ENCODE measurements at places on chromosomes 12 and 14. TPM values are rescaled to one million over a fixed set of nuclear protein-coding genes. Genes with fewer than 3 reads are reported as not detected.

GRCh38 chr12:49260166-49260565 is 4.7 kb upstream of the TUBA1C start:
- no peak overlapping the region for H3K4me3 ChIP-seq
- no peaks in the 10 kb centered on the region for H3K27me3 ChIP-seq
- no peak overlapping the region for H3K27ac ChIP-seq

DNA sequence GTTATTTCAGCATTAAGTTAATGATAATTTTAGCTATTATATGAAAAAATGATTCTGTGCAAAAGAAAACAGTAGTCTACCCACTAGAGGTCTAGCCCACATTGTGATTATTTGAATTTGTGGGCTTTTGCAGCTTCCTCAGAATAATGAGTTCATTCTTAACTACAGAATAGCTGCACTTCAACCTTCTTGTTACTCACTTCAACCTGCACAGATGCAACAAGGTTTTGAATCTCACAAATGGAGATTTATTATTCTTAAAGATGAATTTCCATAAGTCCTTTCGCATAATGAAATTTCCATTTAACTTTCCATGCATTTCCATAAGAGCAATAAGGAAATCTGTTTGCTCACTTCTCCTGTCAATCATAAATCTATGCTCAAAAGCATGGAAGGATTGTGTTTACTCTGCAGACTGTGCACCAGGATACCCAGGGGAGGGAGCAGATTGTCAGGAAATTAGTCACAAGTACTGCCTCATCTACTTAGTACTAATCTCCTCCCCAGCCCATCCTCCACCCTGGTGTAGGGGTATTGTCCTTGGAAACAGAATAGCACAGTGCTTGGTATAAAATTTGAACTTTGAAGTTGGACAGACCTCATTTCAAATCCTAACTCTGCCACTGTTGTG is 24.1 kb downstream of the PTGER2 start:
- no peaks in the 10 kb centered on the region for H3K27me3 ChIP-seq
- peaks cover 3% of the 10 kb centered on the region for H3K4me1 ChIP-seq
- no peak for DNase-seq
- H3K4me3 ChIP-seq, result no peak overlapping the region

DNA sequence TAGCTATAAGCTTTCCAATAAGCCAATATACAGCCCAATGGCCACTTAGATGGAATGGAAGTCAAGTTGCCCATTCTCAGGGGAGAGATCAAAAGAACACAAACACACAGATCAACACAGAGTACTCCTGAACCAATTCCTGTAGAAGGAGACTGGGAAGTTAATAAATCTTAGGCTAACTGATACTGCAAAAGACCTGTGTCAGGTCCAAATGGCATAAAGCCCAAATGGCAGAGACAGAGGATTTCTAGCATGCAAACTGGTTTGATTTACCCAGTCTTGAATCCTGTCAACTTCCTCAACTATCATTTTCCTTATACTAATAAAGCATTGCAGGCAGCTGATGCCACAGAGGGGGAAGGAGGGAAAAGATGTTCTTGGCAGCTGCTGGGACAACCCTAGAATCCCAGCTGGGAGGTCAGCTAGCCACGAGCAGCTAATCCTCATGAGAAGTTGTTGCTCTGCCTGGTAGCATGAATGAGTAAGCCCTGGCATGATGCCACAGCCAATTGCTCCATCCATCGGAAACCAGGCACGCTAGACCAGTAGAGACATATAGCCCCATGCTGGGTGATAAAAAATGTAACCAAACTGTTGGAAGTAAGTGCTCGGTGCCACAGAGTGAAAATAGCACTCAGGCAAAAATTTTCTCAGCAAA is 26.2 kb downstream of the ANG start:
- H3K4me1 ChIP-seq, result no peaks in the 10 kb centered on the region
- H3K27me3 ChIP-seq, result no peaks in the 10 kb centered on the region
- H3K27ac ChIP-seq, result no peak overlapping the region
- DNase-seq, result no peak

DNA sequence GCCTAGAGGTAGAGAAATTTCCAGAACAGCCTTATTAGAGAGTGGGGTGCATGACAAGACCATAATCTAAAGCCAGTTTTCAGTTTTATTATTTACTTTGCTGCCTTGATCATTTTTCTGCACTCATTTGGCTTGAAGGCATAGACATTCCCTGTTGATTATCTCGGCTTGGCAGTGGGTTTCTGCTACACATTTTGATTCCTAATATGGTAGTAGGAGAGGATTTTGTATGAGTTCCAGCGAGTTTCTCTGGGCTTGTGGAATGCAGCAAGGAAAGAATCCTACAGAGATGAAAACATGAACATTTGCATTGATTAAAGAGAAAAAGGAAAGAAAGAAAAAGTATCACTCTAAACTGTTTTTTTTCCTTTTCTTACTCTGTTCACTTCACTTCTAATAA is 281.2 kb downstream of the PAWR start:
- no peaks in the 10 kb centered on the region for H3K27me3 ChIP-seq
- no peaks in the 10 kb centered on the region for H3K36me3 ChIP-seq
- no peak for DNase-seq
- H3K4me1 ChIP-seq, result peaks cover 3% of the 10 kb centered on the region
- no peak overlapping the region for H3K4me3 ChIP-seq

Gene KRT73
- not detected for total RNA-seq
